ENCODE measurements at places on chromosomes 7 and 10. TPM values are rescaled to one million over a fixed set of nuclear protein-coding genes. Genes with fewer than 3 reads are reported as not detected.

The HTRA1 gene
- not detected for total RNA-seq

- no peak overlapping the region for H3K27ac ChIP-seq
- H3K36me3 ChIP-seq: no peaks in the 10 kb centered on the region
- H3K4me1 ChIP-seq: no peaks in the 10 kb centered on the region
- H3K27me3 ChIP-seq: peaks cover 8% of the 10 kb centered on the region
- no peak for DNase-seq
Observed at GRCh38 chr7:70383066-70383782, 748.7 kb upstream of the GALNT17 start.

- H3K4me3 ChIP-seq: peak overlapping the region; percentile 92
- H3K36me3 ChIP-seq: peaks cover 38% of the 10 kb centered on the region
- DNase-seq: no peak
- H3K4me1 ChIP-seq: peaks cover 35% of the 10 kb centered on the region
- peak overlapping the region; percentile 94 for H3K27ac ChIP-seq
- no peaks in the 10 kb centered on the region for H3K27me3 ChIP-seq
Observed at GRCh38 chr10:988667-989545, 672 bp downstream of the GTPBP4 start.

- no peak overlapping the region for H3K4me3 ChIP-seq
- no peak overlapping the region for H3K27ac ChIP-seq
- peaks cover 10% of the 10 kb centered on the region for H3K27me3 ChIP-seq
- no peak for DNase-seq
- H3K4me1 ChIP-seq: peaks cover 15% of the 10 kb centered on the region
- H3K36me3 ChIP-seq: no peaks in the 10 kb centered on the region
Observed at GRCh38 chr10:99341860-99342490, 12.8 kb downstream of the CNNM1 start.

The PPP1R17 gene
- total RNA-seq: not detected

The PARD3 gene
- total RNA-seq: 0.68 TPM

GRCh38 chr7:16419859-16420258, 1.5 kb downstream of the CRPPA start:
- H3K27ac ChIP-seq: peak overlapping the region; percentile 98
- peaks cover 10% of the 10 kb centered on the region for H3K36me3 ChIP-seq
- peak overlapping the region; percentile 91 for H3K4me3 ChIP-seq
- peaks cover 3% of the 10 kb centered on the region for H3K27me3 ChIP-seq
- DNase-seq: no peak

The NPTX2 gene
- total RNA-seq: not detected

DNA sequence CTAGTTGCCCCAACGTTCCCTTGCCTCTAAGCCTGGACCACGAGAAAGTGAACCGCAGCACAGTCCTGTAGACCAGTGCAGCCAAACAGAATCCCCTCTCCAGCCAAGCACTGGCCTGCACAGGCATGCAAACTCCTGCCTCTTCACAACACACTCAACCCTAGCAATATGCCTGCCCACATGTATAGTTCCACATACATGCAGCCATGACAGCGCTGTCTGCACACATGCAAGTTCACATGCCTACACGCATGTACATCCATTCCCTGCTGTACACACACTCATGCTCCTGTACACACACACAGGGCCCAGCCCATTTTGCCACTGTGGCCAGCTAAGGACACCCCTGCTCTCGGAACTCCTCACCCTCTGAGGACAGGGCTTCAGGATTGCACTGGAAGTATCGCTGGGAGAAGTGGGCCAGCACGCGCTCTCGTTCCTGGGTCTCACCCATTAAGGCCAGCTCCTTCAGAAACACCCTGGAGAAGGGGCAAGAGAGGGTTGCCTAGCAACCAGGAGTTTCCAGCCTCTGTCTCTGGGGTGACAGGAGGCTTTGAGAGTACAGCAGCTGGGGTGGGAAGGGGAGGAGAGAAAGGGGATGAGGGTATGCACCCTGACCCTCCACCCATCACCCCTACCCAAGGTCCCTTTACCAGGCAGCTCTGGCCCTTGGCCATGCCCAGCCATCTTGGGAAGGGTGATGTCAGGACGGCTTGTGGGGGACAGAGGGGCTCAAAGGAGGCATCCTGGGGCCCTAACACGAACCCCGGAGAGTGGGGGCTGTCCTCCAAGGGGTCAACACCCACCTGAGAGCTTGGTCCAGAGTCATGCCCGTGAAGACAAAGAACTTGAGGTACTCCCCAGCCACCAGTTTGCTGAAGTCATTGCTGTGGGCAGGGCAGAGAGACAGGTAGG, 7.0 kb downstream of the PSD start:
- H3K4me1 ChIP-seq: peaks cover 32% of the 10 kb centered on the region
- peaks cover 22% of the 10 kb centered on the region for H3K27me3 ChIP-seq
- no peak overlapping the region for H3K27ac ChIP-seq
- no peaks in the 10 kb centered on the region for H3K36me3 ChIP-seq
- DNase-seq: no peak

The PDLIM1 gene
- 9.5 TPM for total RNA-seq

The MACROH2A2 gene
- total RNA-seq: 6.2 TPM

The PCLO gene
- not detected for total RNA-seq

DNA sequence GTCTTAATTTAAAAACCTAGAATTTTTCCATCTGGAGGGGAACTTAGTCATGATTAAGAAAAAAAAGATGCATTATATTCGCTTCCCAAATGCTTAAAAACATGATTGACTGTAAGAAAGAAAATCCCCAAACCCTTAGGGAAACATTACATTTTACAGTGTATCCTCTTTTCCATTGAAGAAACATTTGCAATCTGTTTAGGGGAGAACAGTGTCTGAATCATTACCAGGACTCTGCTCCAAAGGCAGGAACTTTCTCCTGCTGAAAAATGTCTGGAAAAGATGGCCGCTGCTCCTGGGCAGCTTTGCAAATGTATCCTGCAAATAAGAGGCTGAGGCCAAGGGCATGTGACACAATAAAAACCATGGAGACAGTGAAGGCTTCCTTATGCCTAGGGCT, 173.7 kb downstream of the BUB3 start:
- no peaks in the 10 kb centered on the region for H3K4me1 ChIP-seq
- DNase-seq: no peak
- no peak overlapping the region for H3K4me3 ChIP-seq
- H3K36me3 ChIP-seq: no peaks in the 10 kb centered on the region

The GLI3 gene
- not detected for total RNA-seq

DNA sequence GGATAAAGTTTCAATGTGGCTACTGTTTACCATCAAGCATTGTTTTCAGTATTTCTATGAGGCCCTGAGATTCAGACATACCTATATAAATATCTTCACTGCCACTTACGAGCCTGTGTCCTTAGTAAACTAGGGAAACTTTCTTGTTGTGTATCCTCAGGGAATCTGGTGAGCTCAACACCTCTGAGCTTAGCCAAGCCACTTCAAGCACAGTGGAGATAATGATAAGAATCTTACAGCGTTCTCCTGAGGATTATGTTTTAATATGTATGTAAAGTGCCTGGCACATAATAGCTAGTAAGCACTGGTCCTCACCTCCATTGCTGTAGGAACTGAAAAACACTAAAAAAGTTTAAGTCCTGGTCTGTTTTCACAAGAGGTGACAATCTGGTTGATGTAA, 268.3 kb downstream of the SKIDA1 start:
- H3K4me3 ChIP-seq: no peak overlapping the region
- H3K36me3 ChIP-seq: no peaks in the 10 kb centered on the region
- DNase-seq: no peak
- no peaks in the 10 kb centered on the region for H3K4me1 ChIP-seq
- H3K27ac ChIP-seq: no peak overlapping the region

DNA sequence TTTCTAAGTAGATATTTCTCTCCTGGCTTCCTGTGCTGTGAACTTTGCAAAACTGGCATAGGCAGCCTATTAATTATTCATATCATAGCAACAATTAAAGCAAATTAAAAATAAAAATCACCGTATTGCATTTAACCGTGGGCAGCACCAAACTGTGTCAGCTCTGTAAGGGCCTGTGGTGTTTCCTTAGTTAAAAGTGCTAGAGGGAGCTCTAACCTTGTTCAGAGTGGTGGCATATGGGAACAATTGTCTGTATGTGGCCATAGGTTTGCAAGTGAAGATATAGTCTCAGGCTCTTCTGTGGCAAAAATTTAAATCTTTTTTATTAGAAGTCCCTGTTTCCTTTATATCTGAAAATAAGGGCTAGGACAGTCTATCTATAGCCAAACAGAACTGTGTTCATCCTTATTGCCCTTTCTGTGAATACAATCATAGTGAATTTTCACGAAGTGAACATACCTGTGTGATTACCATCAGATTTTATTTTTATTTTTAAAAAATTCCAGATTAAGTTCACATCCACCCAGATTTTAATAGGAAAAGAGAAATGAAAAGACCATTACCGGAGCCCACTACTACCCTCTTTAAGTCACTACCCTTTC, 92.6 kb downstream of the POLL start:
- H3K27me3 ChIP-seq: no peaks in the 10 kb centered on the region
- no peak for DNase-seq
- H3K4me1 ChIP-seq: peaks cover 5% of the 10 kb centered on the region
- H3K4me3 ChIP-seq: no peak overlapping the region
- H3K27ac ChIP-seq: no peak overlapping the region
- no peaks in the 10 kb centered on the region for H3K36me3 ChIP-seq

- peaks cover 8% of the 10 kb centered on the region for H3K27me3 ChIP-seq
- no peak overlapping the region for H3K4me3 ChIP-seq
- no peak overlapping the region for H3K27ac ChIP-seq
Observed at GRCh38 chr7:36348256-36348655, 41.4 kb upstream of the ANLN start.

The MICALL2 gene
- total RNA-seq: 2.2 TPM

The IMPDH1 gene
- 80.8 TPM for total RNA-seq

The ENTPD1 gene
- 14.2 TPM for total RNA-seq

DNA sequence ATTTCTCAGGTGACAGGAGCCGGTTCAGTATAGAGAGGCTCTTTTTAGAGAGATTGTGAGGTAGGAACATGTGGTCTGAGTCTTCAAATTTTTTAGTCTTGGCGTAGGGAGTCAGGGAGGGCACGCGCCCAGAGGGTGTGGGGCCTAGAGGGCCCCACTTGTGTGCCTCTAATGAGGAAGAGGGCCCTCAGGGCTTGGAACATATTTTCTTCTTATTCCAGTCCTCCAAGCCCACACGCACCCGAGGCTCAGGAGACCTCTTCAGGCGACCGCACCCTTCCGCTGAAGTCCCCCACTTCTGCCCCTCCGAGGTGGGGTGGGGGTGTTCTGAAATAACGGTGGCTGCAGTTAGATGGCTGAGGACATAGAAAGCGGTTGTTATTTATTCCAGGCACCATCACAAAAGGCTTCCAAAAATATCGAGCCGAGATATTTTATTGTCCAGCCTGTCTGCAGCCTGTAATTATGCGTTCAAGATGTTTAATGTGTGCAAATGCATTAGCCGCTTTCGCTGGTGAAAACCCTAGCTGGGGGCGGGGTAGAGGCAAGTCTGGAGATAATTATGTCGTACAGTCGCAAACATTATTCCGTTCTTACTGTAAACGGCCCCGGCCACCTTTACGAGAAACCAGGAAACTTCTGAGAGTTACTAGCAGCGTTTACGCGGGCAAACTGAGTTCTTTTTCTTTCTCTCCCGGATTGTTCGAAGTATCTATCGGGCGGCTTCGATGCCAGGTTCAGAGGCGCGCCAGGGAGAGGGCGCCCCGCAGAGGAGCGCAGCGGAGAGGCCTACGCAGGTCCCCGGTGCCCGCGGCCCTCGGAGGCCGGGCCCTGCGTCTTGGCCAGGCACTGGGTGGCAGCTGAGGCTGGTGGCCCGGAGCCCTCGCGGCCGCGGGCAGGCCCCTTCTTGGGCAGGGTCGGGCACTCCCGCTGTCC, 12.9 kb upstream of the HOXA13 start:
- no peaks in the 10 kb centered on the region for H3K36me3 ChIP-seq
- peaks cover 78% of the 10 kb centered on the region for H3K27me3 ChIP-seq
- peaks cover 5% of the 10 kb centered on the region for H3K4me1 ChIP-seq
- DNase-seq: no peak
- no peak overlapping the region for H3K27ac ChIP-seq
- H3K4me3 ChIP-seq: no peak overlapping the region

- DNase-seq: peak; percentile 44
- H3K4me3 ChIP-seq: no peak overlapping the region
- no peak overlapping the region for H3K27ac ChIP-seq
Observed at GRCh38 chr10:91389636-91390512, 20.3 kb upstream of the HECTD2 start.

The TMEM140 gene
- 12.6 TPM for total RNA-seq

- no peaks in the 10 kb centered on the region for H3K27me3 ChIP-seq
- no peak overlapping the region for H3K4me3 ChIP-seq
- H3K36me3 ChIP-seq: no peaks in the 10 kb centered on the region
- DNase-seq: no peak
- no peak overlapping the region for H3K27ac ChIP-seq
Observed at GRCh38 chr7:40380111-40380510, 245.3 kb downstream of the SUGCT start.

The TSPAN14 gene
- total RNA-seq: 117 TPM

DNA sequence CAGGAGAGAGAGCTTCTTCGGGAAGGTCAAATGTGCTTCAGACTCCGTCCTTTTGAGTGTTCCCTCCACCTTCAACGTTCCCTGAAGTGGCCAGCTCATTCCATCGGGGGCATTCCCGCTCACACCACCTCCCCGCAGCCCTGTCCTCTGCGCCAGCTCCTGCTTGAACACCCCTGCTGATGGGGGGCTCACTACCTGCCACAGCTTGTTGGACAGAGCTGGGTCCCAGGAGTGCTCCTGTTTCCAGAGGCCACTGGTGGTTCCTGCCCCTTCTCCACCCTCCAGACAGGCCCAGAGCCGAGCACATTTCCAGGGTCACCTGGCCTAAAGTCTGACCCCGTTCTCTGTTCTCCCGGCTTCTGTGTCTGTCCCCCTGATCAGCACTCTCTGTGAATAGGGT, 67.4 kb downstream of the ELFN1 start:
- no peaks in the 10 kb centered on the region for H3K36me3 ChIP-seq
- H3K27ac ChIP-seq: no peak overlapping the region
- peaks cover 2% of the 10 kb centered on the region for H3K27me3 ChIP-seq

DNA sequence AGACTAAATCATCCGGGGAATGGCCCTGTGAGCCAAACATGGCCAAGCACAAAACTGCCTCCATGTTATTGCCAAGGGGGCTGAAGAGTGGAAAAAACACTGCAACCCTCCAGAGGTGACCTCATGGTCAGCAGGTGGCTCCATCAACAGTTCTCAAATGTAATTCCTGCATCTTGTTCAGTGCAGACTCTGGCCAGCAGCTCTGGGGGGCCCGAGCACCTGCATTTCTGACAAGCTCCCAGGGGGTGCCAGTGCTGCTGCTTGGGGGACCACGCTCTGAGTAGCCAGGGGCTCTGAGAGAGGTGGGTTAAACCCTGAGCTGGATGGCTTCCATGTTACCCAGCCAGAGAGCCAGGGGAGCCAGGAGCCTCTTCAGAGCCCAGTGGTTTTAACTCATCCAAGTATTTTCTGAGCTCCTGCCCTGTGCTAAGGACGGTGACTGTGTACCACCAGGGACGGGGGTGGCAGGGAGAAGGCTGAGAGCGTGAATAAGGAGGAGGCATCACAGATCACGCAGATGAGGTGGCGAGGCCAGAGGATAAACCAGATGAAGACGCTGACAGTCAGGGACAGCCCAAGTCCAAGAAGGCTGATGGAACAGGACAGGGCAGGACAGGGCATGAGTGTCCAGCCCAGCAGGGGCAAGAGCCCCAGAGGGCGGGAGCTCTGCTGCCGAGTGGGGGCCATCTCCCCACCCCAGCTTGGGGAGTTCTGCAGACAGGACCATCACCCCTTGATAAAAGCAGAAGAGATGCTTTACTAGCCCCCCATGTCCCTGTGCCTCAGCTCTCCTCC, 52.9 kb downstream of the CLEC2L start:
- DNase-seq: no peak
- H3K27me3 ChIP-seq: no peaks in the 10 kb centered on the region
- H3K27ac ChIP-seq: no peak overlapping the region

- DNase-seq: no peak
- H3K4me3 ChIP-seq: no peak overlapping the region
- no peak overlapping the region for H3K27ac ChIP-seq
- H3K27me3 ChIP-seq: no peaks in the 10 kb centered on the region
Observed at GRCh38 chr10:36943544-36943943, 181.9 kb upstream of the ANKRD30A start.
